Hepatocyte (in vitro differentiated cells): ENCODE measurements at places on chromosomes 1 and 21. TPM values are rescaled to one million over a fixed set of nuclear protein-coding genes. Genes with fewer than 3 reads are reported as not detected.

GRCh38 chr1:152869808-152870419 lies 8.2 kb upstream of the SMCP start:
- peak; percentile 43 for DNase-seq
- H3K36me3 ChIP-seq = no peaks in the 10 kb centered on the region
- no peaks in the 10 kb centered on the region for H3K27me3 ChIP-seq
- no peak overlapping the region for H3K27ac ChIP-seq
- no peaks in the 10 kb centered on the region for H3K4me1 ChIP-seq

- DNase-seq = no peak
- H3K27ac ChIP-seq = peak overlapping the region; percentile 85
- H3K27me3 ChIP-seq = no peaks in the 10 kb centered on the region
These were observed 17.9 kb downstream of the PLPP3 start for GRCh38 chr1:56561227-56562019.

DNA sequence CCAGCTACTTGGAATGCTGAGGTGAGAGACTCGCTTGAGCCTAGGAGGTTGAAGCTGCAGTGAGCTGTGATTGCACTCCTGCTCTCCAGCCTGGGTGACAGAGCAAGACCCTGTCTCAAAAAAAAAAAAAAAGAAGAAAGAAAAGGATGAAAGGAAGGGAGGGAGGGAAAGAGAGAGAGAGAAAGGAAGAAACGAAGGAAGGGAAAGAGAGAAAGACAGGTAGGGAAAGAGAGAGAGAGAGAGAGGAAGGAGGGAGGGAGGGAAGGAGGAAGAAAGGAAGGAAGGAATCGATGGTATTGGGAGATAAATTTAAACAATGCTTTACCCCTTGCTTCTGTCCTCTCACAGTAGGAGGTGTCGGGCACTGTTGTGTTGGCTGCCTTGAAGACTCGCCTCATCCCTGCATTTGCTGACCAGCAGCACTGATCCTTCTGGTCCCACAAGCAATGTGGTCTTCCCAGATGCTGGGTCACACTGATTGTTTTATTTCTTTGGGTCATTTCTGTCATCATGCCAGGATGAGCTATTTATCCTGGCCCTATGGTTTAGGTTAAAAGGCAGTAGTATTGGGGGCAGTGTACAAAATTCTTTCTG lies 30.9 kb downstream of the GPR137B start:
- H3K36me3 ChIP-seq = no peaks in the 10 kb centered on the region
- DNase-seq = no peak
- H3K27ac ChIP-seq = no peak overlapping the region
- no peaks in the 10 kb centered on the region for H3K4me1 ChIP-seq
- no peak overlapping the region for H3K4me3 ChIP-seq
- no peaks in the 10 kb centered on the region for H3K27me3 ChIP-seq

GRCh38 chr1:240758296-240758695 lies 146.3 kb upstream of the GREM2 start:
- no peaks in the 10 kb centered on the region for H3K27me3 ChIP-seq
- H3K4me3 ChIP-seq = no peak overlapping the region
- no peaks in the 10 kb centered on the region for H3K36me3 ChIP-seq
- DNase-seq = no peak

DNA sequence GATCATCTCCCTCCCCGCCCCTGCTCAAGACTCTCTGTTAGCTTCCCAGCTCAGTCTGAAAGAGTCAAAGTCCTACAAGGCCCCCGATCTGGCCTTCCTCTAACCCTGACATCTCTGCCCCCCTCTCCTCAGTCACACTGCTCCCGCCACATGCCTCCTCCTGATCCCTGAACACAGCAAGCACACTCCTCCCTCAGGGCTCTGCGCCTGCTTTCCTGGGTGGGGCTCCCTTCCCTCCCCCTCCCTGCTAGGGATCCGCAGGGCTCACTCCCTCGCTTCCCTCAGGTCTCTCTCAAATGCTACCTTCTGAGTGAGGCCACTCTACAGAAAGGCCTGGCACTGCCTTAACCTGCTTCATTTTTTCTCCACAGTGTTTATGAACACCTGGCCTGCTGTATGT lies 5.7 kb upstream of the GALE start:
- no peak for DNase-seq
- H3K27ac ChIP-seq = no peak overlapping the region
- H3K27me3 ChIP-seq = no peaks in the 10 kb centered on the region
- peaks cover 15% of the 10 kb centered on the region for H3K4me1 ChIP-seq
- H3K36me3 ChIP-seq = no peaks in the 10 kb centered on the region

- no peaks in the 10 kb centered on the region for H3K36me3 ChIP-seq
- no peak overlapping the region for H3K27ac ChIP-seq
- no peaks in the 10 kb centered on the region for H3K27me3 ChIP-seq
- no peaks in the 10 kb centered on the region for H3K4me1 ChIP-seq
These were observed 94.8 kb downstream of the DISC1 start for GRCh38 chr1:231721436-231721835.

DNA sequence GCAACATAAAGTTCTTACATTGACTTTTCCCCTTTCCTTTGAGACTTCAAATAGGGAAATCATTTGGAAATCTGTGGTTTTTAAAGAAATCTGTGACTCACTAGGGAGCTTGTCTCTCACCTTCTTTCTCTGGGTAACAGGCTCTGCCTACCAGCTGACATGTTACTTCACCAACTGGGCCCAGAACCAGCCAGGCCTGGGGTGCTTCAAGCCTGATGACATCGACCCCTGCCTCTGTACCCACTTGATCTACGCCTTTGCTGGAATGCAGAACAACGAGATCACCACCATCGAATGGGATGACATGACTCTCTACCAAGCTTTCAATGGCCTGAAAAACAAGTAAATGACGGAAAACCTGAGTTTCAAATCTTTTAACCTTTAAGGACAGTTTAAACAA lies 9.2 kb upstream of the CHIA start:
- H3K36me3 ChIP-seq = no peaks in the 10 kb centered on the region
- H3K27me3 ChIP-seq = no peaks in the 10 kb centered on the region
- H3K27ac ChIP-seq = no peak overlapping the region
- H3K4me1 ChIP-seq = peaks cover 5% of the 10 kb centered on the region

DNA sequence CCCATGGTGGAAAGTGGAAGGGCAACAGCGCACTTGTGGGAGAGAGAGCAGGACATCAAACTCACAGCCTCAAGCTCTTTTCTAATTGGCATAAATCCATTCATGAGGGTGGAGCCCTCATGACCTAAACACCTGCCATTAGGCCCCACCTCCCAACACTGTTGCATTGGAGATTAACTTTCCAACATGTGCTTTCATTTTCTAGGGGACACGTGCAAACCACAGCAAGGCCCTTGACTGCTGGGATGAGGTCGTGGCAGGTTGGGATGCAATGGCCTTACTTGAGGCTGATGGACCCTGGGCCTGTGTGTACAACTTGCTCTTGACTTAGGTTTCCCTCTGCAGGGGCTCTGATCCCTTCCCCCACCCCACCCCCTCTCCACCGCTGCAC lies 35.9 kb upstream of the NEK2 start:
- DNase-seq = no peak
- no peaks in the 10 kb centered on the region for H3K27me3 ChIP-seq
- H3K36me3 ChIP-seq = no peaks in the 10 kb centered on the region

GRCh38 chr21:34592120-34592955 lies 22.6 kb downstream of the RCAN1 start:
- H3K27me3 ChIP-seq = no peaks in the 10 kb centered on the region
- DNase-seq = peak; percentile 73
- H3K36me3 ChIP-seq = no peaks in the 10 kb centered on the region
- peak overlapping the region; percentile 93 for H3K27ac ChIP-seq
- no peak overlapping the region for H3K4me3 ChIP-seq

Gene ALPL
- total RNA-seq = 1.6 and 2.2 TPM in 2 replicates

Gene TSPEAR
- total RNA-seq = 0.16 TPM in 1 of 2 replicates, not detected in the other

Gene FMO5
- 43.9 and 48.6 TPM in 2 replicates for total RNA-seq

Gene ATP1B1
- total RNA-seq = 362 and 379 TPM in 2 replicates

Gene UCK2
- total RNA-seq = 15.7 and 20.9 TPM in 2 replicates

Gene ILDR2
- total RNA-seq = 2.4 and 3.4 TPM in 2 replicates
